Chondrocyte (in vitro differentiated cells): ENCODE measurements at places on chromosomes 16 and 17. TPM values are rescaled to one million over a fixed set of nuclear protein-coding genes. Genes with fewer than 3 reads are reported as not detected.

Gene ANKFY1
- 44.7 to 50.1 TPM (median 45.7 TPM) in 3 replicates for total RNA-seq

GRCh38 chr17:21176773-21177395, 37.1 kb downstream of the TMEM11 start:
- DNase-seq, result no peak

Gene LITAFD
- not detected in 3 replicates for total RNA-seq

DNA sequence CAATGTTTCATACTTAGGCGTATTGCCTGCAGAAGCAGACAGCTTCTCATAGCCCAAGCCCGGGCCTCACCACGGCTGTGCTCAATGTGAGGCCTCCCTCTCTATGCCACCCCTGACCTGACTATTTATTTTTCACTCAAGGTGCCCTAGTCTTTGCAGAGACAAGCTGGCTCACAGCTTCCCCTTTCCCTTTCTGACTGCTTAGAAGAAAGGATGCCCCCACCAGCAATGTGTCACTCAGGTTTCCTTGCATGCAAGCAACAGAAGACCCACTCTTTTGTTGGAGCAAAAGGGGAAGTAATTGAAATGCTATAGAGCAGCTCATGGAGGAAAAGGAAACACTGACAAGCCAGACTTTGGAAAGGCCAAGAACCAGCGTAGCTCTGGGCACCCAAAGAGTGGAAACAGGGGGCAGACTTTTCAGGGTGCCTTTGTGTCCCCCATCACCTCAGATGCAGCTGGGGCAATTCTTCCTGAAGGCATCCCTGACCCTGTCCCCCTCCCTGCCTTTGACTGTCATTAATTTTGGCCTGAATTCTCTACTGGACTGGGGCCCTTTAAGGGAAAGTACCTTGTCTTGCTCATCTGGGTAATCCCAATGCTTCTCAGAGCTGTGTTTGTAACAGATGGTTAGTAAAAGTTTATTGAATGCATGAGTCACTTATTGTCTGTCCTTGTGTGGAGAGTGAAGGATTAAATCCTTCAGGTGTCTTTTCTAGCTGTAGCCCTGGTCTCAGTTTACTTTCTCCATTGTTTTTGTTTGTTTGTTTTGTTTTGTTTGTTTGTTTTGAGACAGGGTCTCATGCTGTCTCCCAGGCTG, 17.8 kb downstream of the RGS9 start:
- DNase-seq, result no peak

- no peak for DNase-seq
Observed at GRCh38 chr16:57152096-57153093, 33.4 kb downstream of the PSME3IP1 start.

DNA sequence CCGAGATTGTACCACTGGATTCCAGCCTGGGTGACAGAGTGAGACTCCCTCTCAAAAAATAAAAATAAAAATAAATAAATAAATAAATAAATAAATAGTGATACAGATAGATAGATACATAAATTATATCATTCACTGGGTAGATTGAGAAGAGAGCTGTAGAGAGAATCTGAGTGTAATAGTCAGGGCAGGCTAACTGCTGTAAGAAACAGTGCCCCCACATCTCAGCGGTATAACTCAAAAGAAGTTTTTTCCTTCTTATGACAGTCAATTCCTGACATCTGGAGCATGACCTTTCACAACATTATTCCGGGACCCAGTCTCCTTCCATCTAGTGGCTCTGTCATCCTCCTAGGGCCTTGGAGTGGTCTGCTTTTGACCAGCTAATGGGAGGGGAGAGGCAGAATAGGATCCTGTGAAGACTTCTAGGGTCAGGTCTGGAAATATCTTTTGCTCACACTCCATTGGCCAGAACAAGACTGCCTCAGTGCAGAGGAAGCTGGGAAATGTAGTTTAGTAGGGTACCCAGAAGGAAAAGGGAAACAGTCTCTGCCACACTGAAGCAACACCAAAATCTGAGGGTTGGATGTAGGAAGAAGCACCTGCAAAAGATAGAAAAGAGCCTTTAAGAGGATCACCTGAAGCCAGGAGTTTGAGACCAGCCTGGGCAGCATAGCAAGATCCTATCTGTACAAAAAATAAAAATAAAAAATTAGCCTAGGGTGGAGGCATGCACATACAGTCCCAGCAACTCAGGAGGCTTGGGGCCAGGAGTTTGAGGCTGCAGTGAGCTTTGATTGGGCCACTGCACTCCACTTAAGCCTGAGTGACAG, 3.0 kb upstream of the QPRT start:
- no peak for DNase-seq

- no peak for DNase-seq
Observed at GRCh38 chr16:47043200-47043599, 69.7 kb upstream of the DNAJA2 start.

GRCh38 chr16:31331807-31332301, 23.1 kb upstream of the ITGAX start:
- no peak for DNase-seq

Gene C16orf54
- not detected in 3 replicates for total RNA-seq

GRCh38 chr17:55158439-55158838, 106.3 kb upstream of the HLF start:
- no peak for DNase-seq

DNA sequence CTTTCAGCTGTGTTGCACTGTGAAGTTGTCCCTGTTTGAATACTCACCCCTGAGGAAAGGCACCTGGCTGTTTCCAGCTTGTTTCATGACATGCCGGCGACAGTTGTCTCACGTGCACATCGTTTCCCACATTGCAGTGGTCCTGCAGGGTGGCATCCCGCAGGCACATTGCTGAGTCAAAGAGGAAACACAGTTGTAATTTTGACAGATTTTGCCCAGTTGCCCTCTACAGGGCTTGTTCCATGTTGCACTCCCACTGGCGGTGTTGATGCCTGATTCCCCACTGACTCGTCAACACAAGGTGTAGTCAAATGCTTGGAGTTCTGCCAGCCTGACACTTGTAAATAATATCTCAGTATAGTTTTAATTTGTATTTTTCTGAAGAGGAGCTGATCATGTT, 23.8 kb downstream of the EPN2 start:
- no peak for DNase-seq

DNA sequence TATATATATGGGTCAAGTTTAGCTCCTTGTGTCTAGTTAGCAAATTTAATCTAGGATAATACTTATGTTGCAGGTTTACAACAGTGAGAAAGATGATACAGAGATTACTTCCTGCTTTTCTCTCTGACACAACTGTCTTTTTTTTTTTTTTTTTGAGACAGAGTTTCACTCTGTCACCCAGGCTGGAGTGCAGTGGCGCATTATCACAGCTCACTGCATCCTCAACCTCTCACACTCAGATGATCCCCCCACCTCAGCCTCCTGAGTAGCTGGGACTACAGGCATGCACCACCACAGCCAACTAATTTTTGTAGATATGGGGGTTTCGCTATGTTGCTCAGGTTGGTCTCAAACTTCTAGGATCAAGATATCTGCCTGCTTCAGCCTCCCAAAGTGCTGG, 706.9 kb upstream of the SOX9 start:
- DNase-seq, result no peak

DNA sequence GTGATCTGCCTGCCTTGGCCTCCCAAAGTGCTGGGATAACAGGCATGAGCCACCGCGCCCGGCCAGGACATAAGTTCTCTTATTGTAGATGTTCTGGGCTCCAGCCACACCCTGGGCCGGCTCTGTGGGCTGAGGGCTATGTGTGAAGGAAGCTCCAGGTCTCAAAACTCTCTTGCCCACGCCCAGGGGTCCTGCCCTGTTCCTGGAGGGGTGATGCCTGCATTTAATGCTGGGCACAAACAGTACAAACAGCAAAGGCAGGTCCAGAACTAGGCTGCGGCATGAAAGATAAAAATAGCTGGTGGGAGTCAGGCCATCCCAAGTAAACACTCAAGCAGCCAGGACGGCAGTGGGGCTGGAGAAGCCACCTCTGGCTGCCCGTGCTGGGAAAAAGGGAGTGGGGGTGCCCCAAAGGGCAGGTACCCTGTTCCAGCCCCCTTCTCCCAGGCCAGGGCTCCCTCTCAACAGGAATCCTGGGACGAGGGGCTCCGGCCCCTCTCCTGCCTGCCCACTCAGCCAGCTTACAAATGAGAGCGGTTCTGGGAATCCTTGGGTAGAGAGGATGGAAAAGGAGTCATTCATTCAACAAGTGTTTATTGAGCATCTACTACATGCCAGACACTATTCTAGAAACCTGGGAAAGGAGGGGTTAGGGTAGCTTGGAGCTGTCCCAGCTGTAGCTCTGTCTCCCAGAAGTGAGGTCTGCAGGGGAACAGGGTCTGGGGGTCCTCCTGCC, 4.6 kb downstream of the TRIM47 start:
- DNase-seq, result no peak

DNA sequence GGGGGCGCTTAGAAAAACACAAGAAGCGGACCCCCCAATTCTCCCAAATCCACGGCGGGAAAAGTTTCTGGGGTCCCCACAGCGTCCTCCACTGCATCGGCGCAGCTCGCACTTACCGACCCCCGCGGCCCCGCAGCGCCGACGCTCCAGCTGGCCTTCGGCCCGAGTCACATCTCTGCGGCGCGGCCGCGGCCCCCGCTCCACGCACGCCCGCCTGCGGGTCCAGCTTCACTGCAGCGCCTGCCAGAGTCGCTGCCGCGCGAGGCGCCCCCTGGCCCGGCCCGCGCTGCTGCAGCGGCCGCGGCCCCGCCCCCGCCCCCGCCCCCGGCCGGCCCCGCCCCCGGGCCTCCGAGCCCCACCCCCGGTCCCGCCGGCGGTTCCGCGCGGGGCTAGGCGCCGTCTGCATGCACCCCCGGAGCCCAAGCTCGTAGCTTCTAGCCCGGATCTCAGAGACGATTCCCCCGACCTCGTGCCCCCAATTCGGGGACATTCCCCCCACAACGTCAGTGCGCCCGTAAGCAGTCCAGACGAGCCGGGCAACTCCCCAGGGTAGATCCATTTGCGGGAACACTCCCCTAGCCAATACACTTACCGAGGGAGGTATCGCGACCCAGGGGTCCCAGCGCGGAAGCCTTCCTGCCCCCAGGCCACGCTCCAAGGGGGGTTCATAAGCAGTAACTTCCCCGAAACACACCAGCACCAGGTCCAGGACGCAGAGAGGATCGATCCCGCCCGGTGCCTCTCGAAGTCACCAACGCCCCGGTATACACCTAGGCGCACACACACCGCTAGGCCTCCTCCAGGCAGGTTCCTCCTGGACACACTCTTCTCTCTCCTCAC, at the start of gene GPRC5B:
Gene GPRC5B (minus strand): TSS at position 238 of the 840 bp plus-strand sequence. CDS start 12,003 bp downstream, outside the sequence.
- DNase-seq, result no peak

Gene ZP2
- total RNA-seq, result not detected in 3 replicates

DNA sequence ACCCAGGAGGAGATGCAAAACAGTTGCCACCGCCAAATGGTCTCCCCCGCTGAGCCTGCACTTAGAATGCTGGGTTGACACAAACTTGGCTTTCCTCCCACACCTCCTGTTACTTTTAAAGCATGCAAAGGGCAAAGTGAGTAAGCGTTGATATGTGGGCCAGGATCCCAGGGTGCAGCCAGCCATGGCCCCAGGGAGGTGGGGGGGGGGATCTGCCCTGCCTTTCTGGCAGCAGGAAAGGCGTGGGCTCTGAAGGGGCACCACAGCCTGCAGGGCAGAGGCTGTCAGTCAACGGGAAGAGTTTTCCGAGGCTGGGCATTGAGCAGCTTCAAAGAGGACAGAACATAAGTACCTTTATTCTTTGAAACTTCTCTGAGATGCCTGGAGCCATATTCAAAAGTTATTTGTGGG, 142.3 kb downstream of the ABCC12 start:
- no peak for DNase-seq

DNA sequence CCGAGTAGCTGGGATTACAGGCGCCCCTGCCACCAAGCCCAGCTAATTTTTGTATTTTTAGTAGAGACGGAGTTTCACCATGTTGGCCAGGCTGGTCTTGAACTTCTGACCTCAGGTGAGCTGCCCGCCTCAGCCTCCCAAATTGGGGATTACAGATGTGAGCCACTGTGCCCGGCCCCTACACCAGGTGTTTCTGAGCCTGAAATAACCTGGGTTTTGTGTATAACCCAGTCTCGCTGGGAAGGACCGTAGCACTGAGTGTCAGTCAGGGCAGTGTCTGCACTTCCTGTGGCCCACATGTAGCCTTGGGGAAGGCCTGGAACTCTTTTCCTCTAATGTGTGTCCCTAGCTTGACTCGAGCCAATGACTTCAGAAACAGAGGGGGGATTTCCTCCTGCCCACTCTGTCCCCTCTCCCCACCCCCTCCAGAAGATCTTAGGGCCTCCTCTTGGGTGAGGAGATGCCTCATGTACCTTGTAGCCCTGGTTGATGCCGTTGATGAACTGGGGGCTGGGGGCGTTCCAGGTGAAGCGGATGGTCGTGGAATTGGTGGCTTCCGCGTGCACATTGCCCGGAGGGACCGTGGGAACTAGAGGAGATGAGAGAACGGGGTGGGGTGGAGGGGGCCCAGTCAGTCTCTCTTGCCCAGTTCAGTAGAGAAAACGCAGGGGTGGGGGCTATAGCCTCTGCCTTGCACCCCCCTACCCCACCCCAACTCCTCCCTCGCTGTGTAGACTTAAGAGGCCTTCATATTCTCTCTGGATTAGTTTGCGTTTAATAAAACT, 102.6 kb upstream of the CDC42EP4 start:
- DNase-seq, result peak; percentile 22

Gene CETP
- total RNA-seq, result not detected in 3 replicates

DNA sequence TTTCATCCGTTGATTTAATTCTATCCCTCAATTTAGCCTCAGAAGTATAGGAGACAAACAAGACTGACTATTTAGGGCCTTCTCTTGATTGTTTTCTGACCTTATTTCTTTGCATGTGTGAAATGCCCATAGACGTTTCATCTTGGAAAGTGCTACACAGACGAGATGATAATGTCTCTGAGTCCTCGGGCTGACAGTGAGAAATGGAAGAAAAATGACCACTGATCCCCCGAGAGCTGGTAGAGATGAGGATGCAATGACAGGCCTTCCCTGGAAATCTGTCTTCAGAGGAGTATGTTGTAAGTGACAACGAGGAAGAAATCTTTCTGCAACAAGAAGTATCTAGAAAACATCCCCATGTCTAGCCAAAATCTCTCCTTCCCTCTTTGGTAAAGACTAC, 522.9 kb downstream of the HAPSTR1 start:
- no peak for DNase-seq

DNA sequence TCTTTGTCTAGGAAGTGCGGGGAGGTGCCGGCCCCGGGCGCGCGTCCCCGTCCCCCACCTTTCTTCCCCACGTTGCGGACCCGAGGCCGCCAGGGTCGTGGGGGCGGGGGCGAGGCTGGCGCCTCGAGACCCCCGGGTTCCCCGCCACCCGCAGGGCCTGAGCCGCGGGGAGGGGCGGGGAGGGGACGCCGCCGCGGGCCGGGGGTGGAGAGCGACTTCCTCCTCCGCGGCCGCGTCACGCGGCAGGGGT, 1.8 kb upstream of the ACTG1 start:
- DNase-seq, result no peak

Gene IL34
- total RNA-seq, result 13.0 to 25.0 TPM (median 20.8 TPM) in 3 replicates
